Activated CD4-positive, alpha-beta T cell treated with anti-CD3 and anti-CD28 coated beads for 4 hours (primary cell): ENCODE measurements at places on chromosomes 1 and 21.

GRCh38 chr1:178335426-178335825 lies 161.3 kb downstream of the CLEC20A start:
- DNase-seq: no peak

- no peak for DNase-seq
Measured at GRCh38 chr21:31354122-31354521, 10.1 kb upstream of the TIAM1 start.

DNA sequence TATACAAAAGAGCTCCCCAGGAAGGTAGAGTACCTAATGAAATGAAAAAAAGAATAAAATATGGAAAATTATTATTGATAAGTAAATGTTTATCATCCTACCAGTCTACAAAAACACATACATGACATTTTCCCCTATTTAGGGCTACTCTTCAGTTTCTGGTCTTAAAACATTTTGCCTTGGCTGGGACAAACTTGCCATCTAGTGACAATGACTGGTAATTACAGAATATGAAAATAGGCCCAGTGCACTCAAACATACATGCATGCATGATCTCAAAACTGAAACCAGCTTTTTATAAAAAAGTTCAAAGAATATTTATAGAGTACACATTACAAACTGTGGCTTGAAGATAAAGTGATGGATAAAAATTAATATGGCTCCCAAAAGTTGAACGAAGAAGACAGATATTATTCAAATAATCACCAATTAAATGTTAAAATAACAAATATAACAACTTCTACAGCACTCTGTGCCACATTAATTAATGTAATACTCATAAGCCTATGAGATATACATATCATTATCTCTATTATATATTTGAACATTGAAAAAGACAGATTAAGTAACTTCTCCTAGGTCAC lies 10.5 kb upstream of the RNPC3 start:
- DNase-seq: peak; percentile 15

- no peak for DNase-seq
Measured at GRCh38 chr1:213266983-213267772, 216.1 kb downstream of the RPS6KC1 start.

DNA sequence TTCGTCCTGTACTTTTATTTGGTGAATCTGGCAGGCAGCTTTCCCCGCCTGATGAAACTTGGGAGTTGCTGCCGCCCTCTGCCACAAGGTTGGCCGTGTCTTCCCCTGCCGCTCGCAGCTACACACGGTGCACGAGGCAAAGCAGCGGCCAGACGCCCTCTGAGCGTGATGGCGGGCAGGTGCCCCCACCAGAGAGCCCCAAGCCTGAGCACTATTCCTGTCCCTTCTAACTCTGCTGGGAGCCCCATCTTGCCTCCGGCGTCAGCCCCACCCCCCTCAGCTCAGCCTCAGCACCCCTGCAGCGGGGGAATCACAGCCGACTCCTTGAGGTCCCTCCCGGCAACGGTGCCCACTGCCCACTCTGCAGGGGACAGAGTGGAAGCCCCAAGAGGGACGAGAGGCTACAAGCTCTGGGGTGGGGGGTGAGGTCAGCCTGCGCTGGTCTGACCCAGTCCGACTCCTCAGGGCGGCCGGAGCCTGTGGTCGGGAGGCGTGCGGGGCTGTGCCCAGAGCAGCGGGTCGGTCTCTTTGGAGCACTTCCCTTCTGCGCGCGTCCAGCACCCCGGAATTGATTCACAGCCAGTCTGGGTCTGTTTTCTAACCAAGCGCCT lies 41.3 kb downstream of the RIPK4 start:
- DNase-seq: no peak

DNA sequence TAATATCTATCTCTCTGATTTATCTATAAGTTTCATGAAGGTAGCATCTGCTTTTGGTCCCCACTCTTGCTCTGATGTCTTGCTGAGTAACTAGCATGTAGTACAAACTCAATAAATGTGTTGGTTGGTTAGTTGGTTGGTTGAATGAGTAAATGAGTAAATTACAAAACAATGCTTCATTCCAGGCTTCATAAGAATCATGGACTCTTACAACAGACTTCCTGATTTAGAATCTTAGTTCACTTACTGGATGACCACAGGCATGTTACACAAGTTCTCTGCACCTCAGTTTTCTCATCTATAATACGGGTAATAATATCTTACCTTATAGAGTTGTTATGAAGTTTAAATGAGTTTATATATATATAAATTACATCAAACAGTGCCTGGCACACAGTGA lies 98.6 kb downstream of the ZNF281 start:
- DNase-seq: no peak

DNA sequence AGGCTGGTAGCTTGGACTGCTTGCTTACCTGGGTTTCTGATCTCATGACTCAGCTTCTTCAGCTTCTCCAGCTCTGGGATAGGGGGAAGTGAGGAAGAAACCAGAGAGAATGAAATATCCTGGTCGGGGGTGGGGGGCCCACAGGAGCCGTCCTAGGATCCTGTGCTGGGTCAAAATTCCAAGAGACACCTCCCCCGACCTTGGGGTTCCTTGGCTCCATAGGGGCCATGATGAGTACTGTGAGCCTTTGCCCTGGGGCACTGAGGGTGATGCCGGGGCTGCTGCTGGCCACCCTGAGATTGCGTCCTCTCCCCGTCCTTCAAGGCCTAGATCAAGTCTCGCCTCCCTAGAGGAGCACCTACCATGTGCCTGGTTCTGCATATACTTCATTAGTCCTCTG lies 40.0 kb downstream of the MYOM3 start:
- DNase-seq: no peak

DNA sequence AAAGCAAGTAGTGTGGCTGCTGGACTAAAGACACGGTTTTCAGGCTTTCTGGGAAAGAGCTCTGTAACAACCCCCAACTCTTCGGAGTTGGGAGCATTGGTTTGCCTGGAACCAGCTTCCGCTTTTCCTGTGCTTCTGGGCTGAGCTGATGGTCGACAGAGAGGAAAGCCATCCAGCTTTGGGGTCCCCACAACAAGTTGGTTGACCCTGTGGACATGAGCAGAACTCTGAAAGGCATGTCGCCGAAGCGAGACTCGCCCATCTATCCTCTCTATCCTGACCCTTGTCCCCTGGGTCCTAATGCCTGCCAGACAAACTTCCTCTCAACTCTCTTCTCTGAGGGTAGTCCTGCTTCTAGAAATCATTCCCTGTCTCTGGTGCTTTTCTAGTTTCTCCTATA lies 31.9 kb upstream of the FCGR2A start:
- no peak for DNase-seq

GRCh38 chr1:59218521-59219236 lies 78.2 kb upstream of the FGGY start:
- DNase-seq: no peak

DNA sequence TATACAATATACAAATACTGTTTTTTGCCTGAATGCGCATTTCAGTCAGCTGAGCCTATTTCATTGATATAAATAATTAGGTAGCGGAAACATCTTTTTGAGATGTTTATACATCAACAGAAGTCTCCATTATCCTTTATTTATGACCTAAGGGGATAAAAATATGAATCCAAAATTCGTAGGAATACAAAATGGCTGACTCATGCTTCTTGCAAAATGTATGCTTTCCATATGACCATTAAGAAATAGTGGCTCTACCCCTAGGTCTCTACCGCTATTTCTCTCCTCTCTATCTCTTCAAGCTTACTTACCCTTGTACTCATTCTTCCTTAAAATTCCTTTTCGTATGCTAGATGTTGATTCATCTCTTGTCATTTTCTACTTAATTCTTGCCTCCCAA lies 338.4 kb upstream of the TMPRSS15 start:
- no peak for DNase-seq

DNA sequence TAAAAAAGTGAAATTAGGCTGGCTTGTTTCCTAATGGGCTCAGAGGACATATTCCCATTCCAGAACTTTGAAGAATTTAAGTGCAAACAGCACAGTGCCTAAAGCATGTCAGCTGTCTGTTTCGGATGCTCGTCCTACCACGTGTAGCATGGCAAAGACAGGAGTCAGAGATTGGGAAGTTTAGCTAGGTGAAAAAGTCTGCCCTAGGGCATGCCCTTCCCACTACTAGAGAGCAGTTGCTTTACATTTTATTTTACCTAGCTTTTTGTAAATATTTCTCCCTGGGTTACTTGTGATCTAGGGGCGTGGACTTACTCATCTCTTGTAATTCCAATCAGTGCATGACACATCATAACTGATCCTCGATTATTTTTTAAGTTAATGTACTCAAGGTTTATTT lies 111.1 kb downstream of the LMO4 start:
- no peak for DNase-seq

DNA sequence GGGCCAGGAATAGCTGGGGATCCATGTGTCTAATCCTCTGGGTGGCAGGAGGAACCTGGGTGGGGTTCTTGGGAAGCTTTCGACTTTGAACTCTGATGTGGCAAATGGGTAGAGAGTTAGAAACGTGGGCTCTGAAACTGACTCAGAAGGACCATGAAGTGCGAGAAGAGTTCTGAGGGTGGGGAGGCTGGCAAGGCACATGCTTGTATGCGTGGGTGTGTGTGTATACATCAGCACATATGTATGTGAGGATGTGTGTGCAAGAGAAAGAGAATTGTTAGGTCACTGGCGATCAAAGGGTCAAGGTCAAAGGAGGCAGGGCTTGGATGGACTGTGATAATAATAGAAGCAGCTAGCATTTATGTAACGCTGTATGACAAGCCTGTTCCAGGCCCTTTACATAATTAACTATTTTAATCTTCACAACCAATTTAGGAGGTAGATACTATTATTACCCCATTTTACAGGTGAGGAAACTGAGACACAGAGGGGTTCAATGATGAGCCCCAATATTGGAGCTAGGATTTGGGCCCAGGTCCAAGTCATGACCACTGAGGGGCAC lies 84.5 kb upstream of the POU3F1 start:
- DNase-seq: no peak

DNA sequence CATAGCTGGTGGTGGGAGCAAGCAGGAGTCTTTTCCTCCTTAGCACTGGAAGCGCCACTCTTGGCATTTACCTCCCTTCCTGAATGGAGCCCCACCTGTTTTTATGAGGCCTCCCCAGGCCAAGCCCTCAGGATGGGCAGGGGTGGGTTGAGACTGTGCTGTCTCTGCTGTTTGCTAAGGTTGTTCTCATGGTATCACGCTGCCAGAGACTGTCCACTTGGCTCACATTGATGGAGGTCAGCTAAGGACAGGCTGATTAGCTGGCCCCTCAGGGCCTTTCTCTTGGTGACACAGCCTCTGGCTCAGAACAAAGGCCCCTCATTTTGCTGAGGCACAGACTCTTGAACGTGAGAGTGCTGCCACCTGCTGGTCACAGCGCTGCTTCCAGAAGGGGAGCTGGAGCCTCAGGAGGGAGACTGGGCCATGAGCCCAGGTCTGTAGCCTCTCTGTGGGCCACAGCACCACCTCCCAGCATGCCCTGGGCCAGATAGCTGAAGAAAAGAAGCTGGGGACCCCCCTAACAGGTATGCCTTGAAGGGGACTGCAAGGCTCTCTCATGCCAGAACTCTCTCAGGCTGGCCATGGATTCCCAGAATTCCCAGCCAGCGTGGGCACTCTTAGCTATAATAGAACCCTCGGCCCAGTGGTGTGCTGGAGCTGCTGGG lies 85.6 kb downstream of the CD58 start:
- DNase-seq: peak; percentile 93

DNA sequence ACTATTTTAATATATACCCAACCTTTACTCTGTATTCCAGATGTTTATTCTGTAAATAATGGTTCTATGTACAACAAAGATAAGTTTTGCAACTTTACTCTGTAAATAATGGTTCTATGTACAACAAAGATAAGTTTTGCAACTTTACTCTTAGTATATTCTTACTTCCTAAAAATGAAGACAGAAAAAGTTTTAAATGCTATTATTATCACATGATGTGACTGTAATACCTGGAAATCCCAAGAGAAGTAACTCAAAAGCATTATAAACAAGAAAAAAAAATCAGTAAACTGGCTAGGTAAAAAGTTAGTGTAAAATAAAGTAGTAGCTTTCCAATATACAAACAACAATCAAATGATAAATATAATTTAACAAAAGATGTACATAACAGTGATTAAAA lies 18.5 kb upstream of the EXO1 start:
- DNase-seq: no peak

- no peak for DNase-seq
Measured at GRCh38 chr21:29360799-29361765, 62.4 kb downstream of the BACH1 start.

GRCh38 chr1:18875107-18875795 lies 15.8 kb upstream of the TAS1R2 start:
- DNase-seq: peak; percentile 38

DNA sequence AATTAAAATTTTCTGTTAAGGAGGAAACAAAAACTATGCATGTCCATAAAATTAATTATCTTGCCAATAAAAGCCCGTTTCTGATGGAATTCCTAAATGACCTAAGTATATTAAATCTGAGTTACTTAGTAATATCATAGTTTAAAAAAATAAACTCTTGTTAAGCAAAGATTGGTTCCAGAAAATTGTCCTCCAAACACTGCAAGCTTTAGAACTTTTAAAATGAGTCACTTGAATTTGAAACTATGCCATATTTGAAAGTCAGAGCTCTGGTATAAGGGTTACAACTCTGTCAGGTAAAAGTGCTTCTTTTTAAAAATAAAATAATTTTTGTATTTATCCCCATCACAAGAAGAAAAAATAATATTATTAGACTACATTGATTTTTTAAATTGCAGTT lies 409.5 kb downstream of the PLPP3 start:
- DNase-seq: no peak

DNA sequence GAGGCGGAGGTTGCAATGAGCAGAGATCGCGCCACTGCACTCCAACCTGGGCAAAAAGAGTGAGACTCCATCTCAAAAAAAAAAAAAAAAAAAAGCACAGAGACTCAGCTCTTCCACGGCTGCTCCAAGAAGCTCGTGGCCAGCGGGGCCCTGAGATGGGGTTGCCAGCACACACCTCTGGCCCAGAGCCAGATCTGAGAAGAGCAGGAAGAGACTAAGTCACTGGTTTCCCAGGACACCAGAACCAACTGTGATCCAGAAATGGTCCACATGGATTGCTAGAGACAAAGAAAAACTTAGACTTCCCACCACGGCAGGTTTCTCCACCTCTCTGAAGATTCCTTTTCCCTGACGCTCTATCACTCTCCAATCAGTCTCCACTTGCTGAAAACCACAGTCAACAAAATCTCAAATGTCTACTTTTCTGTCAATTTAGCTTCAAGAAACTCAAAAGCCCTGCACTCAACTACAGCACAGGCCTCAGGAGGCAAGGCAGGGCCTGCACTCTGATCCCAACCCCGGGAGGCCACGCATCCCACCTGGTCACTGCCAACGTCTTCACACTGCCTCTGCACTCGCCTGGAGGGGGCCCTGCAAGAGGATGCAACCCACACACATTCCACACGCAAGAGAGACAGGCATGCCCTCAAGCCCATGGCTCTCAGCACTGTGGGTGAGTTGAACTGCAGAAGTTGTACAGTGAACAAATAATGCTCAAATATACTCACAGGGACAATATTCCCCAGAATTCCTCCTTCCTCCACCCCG lies 79.0 kb downstream of the NPHP4 start:
- DNase-seq: no peak
